ENCODE measurements at places on chromosomes 6 and 20.

DNA sequence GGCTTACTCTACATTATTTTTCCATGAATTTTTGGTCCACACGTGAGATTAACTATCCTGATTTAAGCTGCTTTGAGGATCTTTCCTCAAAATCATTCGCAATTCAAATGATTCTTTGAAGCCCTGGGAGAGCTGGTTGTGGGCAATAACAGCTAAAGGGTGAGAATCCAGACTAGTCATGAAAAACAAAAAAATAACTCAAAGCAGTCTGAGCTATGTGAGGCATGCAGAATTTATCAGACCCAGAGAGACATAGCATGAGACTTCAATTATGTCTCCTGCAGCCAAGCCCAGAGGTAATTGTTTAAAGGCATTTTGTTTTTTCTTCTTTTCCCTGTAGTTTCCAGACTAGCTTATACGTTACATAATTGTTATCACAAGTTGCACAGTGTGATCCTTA is 517.3 kb upstream of the PTCHD4 start:
- DNase-seq, result no peak

- DNase-seq, result no peak
These were observed 14.5 kb downstream of the STX16 start for GRCh38 chr20:58665606-58666005.

DNA sequence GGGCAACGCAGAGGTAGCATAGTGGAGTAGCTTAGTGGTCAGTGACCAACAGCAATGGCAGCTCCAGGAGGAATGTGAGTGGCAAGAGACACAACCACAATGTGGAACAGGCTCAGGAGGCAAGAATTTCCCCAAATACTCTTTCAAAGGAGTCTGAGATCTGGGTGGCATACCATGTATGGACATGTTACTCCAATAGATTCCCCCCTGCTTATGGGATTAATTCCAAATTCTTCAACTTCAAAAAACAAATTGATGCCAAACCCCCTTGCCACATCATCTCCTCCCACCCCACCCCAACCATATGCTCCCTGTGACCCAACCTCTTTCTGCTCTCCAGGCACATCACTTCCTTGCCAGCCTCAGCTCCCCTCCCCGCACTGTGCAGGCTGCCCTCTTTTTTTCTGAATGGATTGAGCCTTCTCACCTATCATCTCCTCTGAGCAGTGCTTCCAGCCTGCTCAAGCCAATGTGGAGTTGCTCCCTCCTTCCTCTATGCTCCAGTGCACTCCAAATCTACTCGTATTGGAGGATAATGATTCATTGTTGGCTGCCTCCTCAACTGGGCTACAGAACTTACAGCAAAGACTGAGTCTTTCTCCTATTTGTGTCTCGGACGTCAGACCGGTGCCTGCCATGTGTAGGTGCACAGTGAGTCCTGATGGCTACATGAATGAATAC is 93.0 kb upstream of the CEP85L start:
- DNase-seq, result no peak

GRCh38 chr20:48930878-48931277 is 9.4 kb downstream of the ARFGEF2 start:
- no peak for DNase-seq

DNA sequence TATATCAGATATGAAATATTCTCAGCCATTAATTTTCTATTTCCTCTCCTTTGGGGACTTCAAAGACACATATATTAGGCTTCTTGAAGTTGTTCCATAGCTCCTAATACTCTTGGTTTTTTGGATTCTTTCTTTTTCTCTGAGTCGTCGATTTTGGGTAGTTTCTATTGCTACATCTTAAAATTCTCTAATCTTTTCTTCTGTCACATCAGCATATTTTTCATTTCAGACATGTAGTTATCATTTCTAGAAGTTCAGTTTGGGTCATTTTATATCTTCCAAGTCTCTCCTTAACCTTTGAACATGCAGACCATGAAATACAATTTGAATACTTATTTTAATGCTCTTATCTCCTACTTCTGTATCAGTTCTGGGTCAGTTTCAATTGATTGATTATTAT is 38.9 kb upstream of the SCRT2 start:
- no peak for DNase-seq

GRCh38 chr6:45718871-45719270 is 296.8 kb downstream of the CLIC5 start:
- DNase-seq, result no peak

GRCh38 chr6:155495011-155495768 is 39.6 kb upstream of the NOX3 start:
- DNase-seq, result no peak

DNA sequence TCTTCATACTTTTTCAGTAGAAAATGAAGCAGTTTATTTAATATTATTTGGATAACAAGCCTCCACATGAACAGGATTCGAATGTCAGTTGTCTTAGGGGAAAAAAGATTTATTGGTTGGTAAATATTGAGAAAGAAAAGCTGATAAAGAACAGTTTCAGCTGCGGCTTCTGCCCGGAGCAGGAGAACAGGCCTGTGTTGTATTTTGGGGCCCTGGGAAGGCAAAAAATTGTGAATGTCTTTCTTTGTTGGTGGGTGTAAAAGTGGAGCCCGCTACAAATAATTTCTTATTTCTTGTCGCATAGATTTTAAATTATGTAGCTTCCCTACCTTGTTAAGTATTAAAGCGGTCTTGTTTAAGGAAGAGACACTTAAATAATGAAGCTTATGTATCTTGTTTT is 90.5 kb upstream of the PAX1 start:
- DNase-seq, result no peak

GRCh38 chr20:16437387-16437996 is 135.8 kb downstream of the KIF16B start:
- DNase-seq, result no peak

DNA sequence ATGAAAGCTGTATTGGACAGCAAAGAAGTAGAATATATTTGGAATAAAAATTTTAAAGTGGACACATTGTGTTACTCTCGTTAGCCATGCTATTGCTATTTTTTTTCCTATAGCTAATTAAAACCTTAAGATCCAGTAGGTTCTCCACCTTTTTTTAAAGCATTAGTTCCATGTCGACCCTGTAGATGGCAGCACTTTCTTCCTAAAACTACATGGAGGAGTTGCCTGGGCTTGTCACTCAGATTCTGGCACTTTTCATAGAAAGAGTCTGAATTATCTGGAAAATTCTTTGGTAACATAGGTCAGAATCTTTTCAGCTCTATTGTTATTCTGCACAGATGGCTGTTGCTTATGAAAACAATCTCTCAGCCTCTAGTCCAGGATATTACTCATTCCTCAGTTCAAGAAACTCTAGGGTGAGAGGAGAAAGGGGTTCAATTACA is 42.0 kb upstream of the ESR1 start:
- DNase-seq, result no peak

GRCh38 chr6:111864138-111865048 is 8.9 kb downstream of the FYN start:
- DNase-seq, result no peak

DNA sequence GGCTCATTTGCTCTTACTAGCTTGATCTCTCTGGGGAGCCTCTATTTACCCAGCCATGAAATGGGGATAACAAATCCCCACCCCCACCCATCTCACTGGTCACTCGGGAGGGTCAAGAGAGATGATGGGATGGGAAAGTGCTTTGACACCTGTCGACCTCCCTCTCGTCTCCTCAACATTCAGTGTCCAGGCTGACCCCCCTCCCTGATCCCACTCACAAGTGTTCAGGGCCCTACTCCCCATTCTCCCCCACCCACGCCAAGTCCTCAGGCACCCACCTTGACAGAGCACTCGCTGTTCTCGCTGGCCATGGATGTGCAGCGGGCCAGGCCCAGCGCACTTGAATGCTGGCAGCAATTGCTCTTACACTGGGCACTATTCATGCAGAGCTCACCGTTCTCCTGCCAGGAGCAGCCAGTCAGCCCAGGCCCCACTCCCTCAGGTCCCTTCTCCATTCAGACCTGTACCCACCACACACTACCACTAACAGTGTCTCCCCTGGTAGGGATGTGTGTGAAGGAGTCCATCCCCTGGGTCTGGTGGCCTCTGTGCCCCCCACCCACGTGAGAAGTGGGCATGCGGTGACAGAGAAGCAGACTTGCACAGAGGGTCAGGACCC is 1.6 kb downstream of the CLPS start:
- no peak for DNase-seq

- no peak for DNase-seq
These were observed 57.8 kb downstream of the IL22RA2 start for GRCh38 chr6:137115658-137116057.

DNA sequence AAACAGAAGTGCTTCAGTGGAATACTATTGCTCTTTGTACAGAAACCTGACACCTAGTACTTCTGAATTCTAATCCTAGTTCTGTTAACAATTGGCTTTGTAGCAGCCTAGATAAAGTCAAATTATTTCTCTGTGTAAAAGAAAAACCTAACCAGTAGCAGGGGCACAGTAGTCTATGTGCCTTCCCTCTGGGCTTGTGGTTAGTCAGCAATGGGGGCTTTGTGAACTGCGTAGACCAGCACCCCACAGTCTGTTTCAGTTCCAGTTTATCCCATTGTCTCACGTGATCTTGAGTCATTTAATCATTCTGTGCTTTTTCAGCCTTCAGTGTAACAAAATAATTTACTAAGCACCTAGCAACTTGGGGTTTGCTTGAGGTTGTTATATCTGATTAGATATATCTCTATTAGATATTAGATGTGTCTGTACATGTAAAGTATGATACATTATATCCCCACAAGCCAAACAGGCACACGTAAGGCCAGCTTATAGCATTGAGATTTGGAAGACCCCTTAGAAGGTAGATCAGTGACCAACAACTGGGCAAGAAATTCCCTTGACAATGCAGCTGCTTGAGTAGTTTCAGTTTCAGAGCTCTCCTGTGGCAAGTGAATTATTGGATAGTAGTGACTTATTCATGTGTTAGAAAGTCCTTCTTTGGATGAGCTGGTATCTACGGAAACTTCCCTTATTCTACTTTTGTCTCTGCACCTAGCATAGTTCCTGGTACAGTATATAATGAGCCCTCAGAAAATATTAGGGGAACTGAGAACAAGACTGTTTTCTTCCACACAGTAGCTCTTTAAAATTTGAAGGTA is 27.9 kb upstream of the CCR6 start:
- no peak for DNase-seq

GRCh38 chr20:23401051-23401450 is 20.2 kb downstream of the NAPB start:
- DNase-seq, result no peak
